Stimulated activated CD4-positive, alpha-beta T cell treated with anti-CD3 and anti-CD28 coated beads, Interleukin-1b, Interleukin-23, amount 100 ng/mL, for 1 hour (primary cell): ENCODE measurements at places on chromosomes 13 and 19.

DNA sequence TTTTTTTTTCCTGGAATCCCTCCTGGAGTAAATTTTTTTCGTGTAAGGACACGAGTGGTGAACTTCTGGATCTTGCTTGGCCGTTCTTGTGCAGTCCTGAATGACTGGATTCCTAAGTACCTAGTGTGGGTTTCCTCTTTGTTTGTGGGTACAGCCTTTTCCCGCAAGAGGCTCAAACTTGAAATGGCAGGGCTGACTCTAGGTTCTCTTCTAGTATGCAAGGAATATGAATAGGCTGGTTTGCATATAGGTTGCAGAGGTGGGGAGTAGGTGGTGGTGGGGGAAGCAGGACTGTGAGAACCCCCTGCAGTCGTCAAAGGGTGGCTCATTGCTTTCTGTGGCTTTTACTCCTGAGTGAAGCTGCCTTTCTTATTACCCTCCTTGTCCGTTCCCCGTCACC, 13.6 kb downstream of the UBAC2 start:
- no peak for DNase-seq

GRCh38 chr19:55206664-55207500, 2.4 kb downstream of the PTPRH start:
- no peak for DNase-seq

GRCh38 chr13:106472621-106473020, 62.8 kb downstream of the EFNB2 start:
- no peak for DNase-seq

DNA sequence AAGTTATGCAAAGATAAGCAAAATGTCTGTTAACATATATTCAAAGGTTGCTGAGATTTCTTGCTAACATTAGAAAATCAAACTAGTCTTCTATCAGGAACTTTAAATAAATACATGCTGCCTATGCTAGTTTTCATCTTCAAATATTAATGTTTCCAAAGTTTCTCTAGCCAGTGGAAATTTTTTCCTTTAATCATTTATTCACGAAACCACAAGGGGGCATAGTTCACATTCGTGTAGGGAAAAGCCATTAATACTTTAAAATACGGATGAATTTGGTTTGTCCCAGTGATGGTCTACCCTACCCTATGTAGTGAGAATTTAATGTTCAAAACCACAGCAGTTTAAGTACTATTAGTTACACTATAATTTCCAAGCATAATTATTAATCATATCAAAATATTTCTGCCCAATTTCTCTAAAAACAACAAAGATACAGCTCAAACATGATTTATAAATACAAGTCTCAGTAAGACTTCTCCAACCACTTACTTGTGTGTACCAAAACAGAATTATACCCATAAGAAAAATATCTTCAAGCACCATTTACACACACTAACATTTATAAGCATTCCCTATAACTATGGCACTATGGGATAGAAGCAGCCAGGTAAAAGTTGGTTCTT, 16.2 kb downstream of the NUFIP1 start:
- DNase-seq = no peak

GRCh38 chr13:94309997-94310855, 169.3 kb downstream of the DCT start:
- no peak for DNase-seq

GRCh38 chr13:37617173-37617572, 18.6 kb upstream of the POSTN start:
- no peak for DNase-seq

DNA sequence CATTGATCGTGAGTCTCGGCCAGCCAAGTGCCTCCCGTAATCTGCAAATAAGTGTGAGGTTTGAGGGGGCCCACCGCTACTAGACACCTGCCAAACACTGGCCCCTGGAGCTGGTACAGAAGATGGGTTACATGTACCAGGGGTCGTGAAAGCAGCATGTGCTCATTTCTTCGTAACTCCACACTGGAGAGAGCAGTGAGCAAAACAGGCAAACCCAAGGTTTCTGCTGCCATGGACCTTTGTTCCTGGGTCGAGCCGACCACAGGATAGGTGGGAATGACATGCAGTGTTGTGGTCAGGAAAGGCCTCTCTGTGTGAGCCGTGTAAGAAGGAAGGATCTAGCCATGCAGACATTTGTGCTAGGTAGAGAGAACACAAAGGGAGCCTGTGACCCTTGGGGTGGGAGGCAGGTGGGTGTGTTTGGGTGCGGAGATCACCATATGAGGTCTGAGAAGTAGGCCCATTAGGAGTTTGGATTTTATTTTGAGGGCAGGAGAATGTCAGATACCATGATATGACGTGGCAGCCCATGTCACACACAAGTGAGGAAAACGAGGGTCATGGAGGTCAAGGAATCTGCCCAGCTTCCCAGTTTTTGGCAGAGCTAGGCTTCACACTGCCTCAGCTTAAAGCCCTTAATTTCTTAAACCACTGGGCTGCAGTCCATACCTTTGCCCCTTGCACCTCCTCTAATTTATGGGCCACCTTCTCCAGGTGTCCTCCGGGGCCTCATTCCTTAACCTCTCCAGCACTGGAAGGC, 919 bp downstream of the GTF3A start:
- no peak for DNase-seq

- DNase-seq = no peak
These were observed 36.0 kb downstream of the KEAP1 start for GRCh38 chr19:10467104-10467706.

DNA sequence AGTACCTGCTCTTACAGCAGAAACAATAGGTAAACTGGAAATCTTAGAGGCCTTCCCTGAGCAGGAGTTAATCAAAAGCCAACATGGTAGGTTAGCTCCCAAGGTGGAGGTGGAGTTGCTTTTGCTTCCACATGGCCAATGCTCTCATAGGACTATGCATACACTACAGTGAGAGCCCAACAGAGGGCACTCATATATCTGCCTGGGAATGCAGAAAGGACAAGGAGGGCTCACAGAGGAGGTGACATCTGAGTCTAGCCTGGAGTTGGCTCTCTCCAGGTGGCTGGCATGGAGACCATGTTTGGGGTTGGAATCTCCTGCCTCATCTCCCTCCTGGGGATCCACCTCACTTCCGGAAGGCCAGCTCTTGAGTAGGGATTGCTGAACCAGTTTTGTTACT, 34.6 kb downstream of the ATP8A2 start:
- no peak for DNase-seq

DNA sequence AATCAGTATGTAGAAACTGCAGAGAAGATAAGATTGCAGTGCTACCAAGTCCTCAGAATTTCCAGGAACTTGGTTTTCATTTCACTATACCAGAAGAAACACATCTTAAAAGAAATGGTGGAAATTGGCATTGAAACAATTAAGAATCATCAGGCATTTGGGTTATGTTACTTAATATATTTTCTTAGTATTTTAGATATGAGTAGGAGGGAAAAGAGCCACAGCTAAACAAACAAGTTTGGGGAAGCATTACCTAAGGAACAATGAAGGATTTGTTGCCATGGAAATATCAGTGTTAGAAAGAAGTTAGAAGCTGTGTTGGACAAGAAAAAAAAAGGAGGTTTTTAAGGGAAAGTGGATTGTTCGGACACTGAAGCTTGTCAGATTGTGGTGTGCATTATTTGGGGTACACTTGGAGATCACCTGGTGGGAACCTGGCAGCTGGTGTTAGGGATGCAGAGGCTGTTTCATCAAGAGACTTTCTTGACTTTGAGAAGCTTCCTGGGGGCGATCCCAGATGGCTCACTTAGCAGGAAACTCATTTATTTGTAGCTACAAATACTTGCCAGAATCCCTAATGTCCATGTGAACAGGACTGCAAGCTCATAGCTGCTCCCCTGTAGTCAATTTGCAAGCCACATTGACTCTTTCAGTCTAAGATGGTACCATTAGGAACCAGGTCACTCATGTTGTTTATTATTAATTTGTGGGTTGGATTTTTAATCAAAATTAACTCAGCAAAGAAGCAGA, 246.7 kb downstream of the RFC3 start:
- no peak for DNase-seq

GRCh38 chr19:1747285-1748114, 5.8 kb upstream of the ONECUT3 start:
- peak; percentile 33 for DNase-seq

- no peak for DNase-seq
These were observed 463.8 kb downstream of the ITGBL1 start for GRCh38 chr13:101916108-101916774.

DNA sequence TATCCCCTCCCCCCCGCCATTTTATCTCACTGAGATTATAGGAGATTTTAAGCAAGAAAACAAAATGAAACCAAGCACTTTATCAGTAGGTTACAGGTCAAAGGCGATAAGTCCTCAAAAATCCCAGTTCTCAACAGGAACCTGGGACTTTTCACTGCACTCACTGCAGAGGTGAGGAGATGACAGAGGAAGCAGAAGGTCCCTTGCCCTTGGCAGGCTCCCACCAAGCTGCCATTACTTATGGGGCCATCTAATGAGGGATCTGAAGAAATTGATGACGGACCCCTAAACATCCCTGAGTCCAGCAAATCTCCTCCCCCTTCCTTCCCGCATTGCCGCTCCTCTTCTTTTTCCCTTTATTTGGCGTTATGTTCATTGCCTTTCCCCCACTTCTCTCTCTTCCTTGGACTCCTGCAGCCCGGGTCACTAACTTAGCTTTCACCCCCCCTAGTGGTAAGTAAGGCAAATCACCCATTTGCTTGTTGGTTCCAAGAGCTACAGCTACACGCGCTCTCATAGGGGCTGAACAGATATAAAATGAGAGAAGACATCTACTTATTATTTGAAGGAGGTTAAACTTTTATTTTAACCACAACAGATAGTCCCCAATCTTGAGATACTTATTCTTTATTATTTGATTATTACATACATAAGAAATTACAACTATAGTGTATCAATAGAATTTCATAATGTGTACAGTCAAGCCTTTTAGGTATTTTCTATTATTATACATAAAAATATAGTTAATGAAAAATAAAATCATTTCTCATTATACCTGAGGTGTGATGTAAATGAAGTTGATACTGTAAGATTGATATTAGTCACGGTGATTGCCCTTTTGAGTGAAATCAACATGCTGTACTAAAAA, 52.0 kb upstream of the ARGLU1 start:
- DNase-seq = no peak

GRCh38 chr13:33194820-33195692, 90.5 kb downstream of the STARD13 start:
- DNase-seq = no peak

DNA sequence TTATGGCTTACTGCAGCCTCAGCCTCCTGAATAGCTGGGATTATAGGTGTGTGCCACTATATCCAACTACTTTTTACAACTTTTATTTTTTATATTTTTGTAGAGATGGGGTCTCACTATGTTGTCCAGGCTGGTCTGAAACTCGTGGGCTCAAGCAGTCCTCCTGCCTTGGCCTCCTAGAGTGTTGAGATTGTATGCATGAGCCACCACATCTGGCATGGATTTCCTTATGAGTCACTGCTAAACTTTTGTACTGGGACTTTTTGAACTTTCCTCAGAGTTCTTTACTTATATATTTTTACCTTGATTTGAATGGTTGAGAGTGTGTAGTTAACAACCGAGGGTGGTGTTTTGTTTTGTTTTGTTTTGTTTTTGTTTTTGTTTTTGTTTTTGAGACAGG, 33.4 kb downstream of the DNAJC3 start:
- no peak for DNase-seq

DNA sequence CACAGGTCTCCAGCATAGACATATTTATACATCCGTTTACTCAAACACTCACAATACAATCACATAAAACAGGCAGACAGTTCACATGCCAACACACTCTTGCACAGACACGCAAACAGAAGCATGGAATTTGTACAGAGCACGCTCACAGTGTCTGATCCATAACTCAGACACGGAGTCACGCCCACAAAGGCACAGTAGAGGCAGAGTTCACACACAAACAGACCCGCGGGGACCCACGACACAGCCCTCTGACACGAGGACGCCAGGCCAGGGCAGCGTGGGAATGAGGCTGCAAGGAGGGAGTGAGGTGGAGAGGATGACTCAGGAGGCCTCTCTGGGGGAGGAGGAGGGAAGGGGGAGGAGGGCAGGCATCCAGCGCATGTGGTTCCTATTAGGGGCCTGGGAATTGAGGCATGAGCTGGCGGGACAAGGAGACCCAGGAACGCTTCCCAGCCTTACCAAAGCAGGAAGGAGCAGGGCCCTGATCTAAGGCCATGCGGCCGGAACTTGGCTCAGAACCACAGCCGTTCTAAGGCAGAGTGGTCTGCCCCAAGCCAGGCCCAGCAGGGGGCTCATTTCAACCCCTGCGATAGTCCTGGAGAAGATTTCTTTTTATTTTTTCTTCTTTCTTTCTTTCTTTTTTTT, 9.1 kb upstream of the OLFM2 start:
- DNase-seq = no peak

DNA sequence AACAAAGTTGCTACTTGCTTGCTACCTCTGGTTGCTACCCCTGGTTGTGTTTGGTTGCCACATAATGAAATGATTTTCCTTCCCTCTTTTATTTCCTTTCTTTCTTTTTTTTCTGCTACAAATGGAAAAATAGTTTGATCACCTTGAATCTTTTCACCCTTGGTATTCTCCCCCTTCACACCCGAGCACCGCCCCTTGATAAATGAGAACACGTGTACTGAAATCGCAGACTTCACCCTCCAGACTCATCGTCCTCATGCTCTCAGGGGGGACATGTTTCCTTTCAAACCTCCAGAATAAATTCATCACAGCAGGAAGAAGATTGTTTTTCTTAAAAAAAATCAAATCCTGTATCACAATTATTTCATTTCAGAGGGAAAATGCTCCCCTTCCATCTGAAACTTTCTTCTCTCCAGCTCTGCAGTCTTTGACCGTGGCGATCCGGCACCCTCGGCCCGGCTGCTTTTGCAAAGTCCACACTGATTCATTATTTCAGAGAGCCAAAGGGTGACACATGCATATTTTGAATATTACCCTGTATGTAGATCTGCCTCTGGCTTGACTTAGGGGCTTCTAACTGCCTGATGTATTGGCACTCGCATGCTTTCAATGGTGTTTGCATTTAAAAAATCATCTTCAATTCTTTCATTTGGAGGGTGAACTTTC, 222.6 kb upstream of the MAB21L1 start:
- DNase-seq = no peak

GRCh38 chr19:3684054-3684816, 16.0 kb downstream of the PIP5K1C start:
- DNase-seq = no peak

DNA sequence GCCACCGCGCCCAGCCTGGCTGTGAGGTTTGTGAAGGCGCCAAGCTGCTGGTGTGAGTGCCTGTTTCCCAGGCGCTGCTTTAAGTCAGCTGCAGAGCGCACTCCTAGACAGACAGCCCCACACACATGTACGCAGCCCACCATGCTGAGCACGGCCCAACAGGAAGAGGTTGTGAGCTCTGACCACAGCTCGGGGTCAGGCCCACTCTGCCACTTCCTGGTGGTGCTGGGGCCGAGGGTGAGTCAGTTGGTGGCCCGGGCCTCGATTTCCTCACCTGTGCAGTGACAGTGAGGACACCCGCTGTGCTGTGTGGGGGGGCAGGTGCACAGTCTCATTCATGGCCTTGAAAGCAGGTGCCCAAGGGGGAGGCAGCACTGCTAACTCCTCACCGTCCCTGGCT, 106.7 kb downstream of the KDM4B start:
- no peak for DNase-seq
